Activated CD4-positive, alpha-beta T cell treated with anti-CD3 and anti-CD28 coated beads, Interleukin-2, amount 50 U/mL, for 48 hours (primary cell): ENCODE measurements at places on chromosomes 3 and 15.
A peak's percentile ranks its signal among the peaks of the same experiment; 100 is the strongest.

DNA sequence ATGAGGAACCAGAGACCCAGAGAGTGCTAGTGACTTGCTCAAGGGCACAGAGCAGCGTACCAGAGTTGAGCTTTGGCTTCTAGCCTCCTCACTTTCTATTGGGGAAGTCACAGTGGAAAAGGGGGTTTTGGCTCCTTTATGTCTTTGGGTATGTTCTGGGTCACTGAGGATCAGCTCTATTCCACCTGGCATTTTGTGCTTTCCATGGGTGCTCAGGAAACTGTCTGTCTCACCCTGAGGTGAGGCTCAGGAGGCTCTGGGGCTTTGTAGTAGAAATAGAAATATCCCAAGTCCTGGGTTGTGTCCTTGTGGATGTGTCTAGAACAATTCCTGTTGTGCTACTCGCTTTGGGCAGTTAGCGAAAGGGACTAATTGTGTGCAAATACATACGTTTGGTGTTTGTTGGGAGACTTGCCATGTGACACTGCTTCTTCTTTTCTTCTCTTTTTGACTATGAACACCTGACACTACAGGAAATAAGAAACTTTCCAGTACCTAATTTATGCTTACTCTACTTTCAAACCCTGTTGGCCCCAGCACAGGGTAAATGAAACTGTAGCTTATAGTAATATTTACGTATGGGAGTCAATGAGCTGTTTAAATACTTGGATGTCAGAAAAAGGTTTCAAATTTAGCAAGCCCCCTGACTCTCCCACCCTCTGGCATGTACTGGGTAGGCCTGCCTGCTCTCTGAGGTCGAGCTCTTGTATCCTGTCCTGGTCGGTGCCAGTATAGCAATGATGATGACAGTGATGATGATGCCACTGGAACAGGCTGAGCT is 35.6 kb downstream of the SMAD3 start:
- DNase-seq = peak; percentile 74

DNA sequence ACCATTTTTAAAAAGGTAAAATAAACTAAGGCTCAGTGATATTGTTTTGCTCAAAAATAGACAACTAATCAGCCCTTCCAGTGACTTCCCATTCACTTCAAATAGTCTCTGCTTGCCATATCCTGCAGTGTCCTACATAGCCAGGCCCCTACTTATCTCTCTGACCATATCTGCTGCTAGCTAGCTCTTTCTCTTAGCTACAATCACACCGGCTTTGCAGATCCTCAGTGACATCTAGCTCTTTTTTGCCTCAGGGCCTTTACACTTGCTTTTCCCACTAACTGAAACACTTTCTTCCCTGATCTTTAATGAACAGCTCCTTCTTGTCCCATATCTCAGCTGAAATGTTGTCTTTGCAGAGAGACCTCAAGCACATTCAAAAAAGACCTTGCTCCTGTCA is 161.3 kb downstream of the IL5RA start:
- DNase-seq = no peak

DNA sequence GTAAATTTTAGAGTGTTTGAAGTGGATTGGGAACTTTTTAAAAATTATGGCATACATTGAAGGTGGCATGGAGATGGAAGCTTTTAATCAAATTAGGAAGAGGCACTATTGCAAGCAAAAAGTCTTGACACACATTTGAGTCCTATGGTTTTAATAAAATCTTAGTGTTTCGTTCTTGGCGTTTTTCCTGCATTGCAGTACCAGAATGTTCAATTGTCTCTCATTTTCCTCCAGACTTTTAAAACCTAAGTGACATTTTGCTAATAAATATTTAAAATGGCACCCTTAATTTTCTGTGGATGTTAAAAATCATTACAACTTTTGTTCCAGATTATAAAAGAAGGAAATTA is 2.2 kb downstream of the TGFBR2 start:
- DNase-seq = no peak

- DNase-seq = no peak
Measured at GRCh38 chr15:90345857-90346256, 6.2 kb upstream of the ZNF774 start.

DNA sequence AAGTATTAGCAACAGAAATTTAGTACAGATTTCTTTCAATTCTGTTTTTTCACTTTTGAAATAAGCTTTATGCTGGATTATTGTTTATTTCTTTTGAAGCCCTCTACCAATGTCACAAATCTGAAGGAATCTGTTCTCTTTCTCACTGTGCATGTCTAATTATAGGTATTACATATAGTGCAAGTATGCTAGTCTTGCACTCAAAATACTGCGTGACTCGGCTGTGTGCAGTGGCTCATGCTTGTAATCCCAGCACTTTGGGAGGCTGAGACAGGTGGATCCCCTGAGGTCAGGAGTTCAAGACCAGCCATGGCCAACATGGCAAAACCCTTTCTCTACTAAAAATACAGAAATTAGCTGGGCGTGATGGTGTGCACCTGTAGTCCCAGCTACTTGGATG is 95.8 kb upstream of the PLAAT1 start:
- DNase-seq = no peak

GRCh38 chr15:42608110-42608531 is 32.7 kb downstream of the STARD9 start:
- DNase-seq = peak; percentile 34

DNA sequence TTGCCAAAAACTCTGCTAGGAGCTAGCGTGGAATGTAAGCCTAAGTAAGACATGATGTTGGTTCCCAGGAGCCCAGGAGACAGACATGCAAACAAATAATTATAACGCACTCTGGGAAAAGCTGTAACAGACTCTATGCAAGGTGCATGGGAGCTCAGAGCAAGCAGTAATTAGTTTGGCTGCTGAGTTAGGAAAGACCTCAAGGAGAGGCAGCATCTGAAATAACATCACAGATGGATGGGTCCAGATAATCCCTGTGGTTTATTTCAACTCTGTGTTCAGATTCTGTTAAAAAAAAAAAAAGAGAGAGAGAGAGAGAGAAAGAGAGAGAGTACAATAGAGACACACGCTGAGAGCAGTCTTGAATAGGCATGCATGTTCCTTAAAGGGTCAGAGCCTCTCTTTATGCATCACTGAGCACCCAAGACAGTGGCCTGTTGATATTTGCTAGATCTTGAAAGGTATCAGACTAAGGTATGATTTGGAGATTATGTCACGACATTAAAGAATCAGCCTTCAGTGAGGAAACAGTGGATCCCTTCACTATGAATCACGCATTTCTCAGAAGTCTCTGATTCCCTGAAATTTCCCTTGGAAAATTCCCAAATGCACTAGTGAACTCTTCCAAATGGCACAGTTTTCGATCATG is 124.4 kb upstream of the LIPC start:
- no peak for DNase-seq

GRCh38 chr3:105145511-105145910 is 221.2 kb upstream of the ALCAM start:
- DNase-seq = no peak

GRCh38 chr15:45780352-45780751 is 145.5 kb downstream of the SQOR start:
- no peak for DNase-seq
